ENCODE measurements at places on chromosomes 16 and 17. TPM values are rescaled to one million over a fixed set of nuclear protein-coding genes. Genes with fewer than 3 reads are reported as not detected.

Gene GNG13
- not detected for total RNA-seq

Gene SPATA32
- not detected for total RNA-seq

Gene ADCY9
- total RNA-seq: 131 TPM

Gene XYLT2
- total RNA-seq: 54.9 TPM

Gene TMEM238L
- not detected for total RNA-seq
